Stimulated activated CD4-positive, alpha-beta T cell treated with anti-CD3 and anti-CD28 coated beads, Interleukin-15, amount 100 ng/mL, for 48 hours (primary cell): ENCODE measurements at places on chromosomes 16 and 17.

- no peak for DNase-seq
Observed at GRCh38 chr17:76353004-76353598, 615 bp downstream of the PRPSAP1 start.

DNA sequence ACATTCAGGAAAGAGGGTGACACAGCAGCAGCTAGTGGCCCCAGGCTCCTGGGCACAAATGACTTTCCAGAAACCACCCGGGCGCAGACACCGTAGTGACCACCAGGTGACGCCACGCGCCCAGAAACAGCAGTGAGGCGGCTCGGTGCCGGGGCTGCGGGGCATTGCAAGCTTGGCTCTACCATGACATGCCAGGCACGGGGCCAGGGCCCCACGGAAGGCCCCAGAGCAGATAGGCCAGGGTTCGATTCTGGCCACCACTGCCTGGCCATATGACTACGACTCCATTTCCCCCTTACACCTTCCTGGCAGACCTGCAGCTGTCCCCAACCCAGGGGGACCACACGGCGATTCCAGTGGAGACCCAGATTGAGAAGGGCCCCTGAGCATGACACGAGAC, 6.7 kb downstream of the RHBDF1 start:
- DNase-seq, result peak; percentile 82

DNA sequence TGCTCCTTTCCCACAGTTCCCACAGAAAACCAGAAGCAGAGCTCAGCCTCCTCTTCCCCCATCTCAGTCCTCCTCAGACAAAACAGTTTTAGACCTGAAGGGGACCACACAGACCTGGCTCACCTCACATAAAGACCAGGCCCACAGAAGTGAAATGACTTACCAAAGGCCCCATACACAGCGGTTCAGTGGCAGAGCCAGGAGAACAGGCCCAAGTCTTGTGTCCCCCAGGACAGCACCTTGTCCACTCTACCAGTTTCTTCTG, 5.3 kb downstream of the UBTF start:
- DNase-seq, result no peak

DNA sequence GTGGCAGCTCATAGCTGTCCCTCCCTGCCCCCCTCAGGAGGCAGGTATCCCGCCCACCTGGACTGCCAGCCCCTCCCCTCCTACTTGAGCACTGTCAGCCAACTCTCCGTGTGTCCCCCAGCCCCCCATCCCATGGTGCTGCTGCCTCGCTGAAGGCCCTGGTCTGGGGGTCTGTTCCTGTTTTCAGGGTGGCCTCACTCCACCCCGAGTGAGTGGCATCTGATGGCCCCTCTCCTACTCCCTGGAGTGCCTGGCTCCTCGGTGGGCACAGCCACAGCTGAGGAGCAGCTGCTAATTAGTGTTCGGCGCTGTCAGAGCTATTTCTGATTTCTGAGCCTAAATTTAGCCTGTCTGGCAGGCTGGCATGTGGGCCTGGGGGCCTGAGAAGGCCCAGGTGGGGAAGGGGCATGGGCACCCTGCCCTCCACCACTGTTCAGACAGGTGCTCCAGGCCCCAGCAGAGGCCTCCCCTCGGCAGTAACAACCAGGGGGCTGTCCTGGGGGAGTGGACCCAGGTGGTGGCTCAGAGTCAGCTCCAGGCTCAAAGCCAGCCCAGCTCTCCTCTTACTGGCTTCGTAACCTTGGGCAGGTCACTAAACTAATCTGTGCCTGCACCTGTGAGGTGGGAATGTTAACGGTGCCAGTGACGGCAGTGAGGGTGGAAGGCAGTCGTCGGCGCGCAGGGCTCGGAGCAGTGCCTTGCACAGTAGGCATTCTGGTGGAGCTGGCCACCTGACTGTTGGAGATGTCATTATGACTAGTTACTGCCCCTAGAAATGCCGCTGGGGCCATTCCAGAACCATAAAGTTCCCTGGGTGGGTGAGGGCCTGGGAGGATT, 6.5 kb downstream of the FMNL1 start:
- DNase-seq, result no peak

DNA sequence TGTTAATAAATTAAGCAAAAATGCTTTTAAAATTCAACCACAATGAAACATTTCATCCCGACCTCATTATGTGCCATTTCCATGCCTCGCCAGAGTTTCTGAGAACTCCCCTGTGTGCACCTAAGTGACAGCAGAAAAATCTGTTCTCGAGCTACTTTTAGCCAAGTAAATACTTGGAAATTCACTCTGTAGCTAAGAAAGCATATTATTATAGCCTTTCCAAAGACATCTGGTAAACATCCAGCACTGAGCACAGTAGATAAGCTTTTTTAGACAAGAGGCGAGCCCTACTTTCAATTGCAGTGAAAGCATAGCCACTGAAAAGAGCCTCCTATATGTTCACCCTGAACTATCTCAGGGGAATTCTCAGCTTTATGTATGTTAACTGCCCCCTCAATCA, 242.8 kb upstream of the PSMD7 start:
- no peak for DNase-seq

GRCh38 chr17:42681976-42682721, at the start of gene CNTNAP1:
Gene CNTNAP1 (plus strand): TSS chr17:42682531. CDS start chr17:42682830, 299 bp downstream.
- DNase-seq, result no peak

- no peak for DNase-seq
Observed at GRCh38 chr17:48247603-48248002, 140.0 kb downstream of the SNX11 start.

DNA sequence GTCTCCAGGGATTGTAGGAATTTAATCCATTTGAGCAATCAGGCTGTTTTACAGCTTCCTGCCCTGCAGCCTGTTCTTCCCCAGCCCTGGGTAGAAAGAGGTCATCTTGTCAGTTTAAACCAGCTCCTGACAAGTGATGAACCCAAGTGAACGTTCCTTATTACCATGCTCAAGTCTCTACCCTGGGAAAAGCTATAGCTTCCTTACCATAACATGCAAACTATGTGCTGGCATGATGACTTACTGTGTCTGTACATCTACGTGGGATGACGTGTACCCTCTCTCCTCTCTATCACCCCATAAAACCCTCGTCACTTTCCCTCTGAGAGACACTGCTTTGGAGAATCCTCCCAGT, 452.2 kb downstream of the XYLT1 start:
- DNase-seq, result no peak

DNA sequence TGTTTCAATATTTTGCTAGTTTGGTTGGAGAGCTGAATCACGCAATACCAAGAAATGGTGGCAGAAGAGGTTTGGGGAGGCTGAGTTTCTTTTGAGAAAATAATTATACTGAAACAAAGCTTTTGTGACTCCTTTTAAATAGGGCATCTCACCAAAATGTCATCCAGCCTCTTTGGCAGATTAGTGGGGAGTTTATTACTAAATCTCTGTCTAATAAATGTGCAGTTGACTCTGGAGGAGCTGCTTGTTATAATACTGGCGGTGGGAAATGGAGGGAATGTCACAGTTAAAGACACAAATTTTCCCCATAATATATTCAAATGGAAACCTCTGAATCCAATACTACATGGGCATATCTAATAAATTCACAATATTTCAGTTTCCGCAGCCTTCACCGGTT, 44.7 kb downstream of the SNX11 start:
- DNase-seq, result no peak

DNA sequence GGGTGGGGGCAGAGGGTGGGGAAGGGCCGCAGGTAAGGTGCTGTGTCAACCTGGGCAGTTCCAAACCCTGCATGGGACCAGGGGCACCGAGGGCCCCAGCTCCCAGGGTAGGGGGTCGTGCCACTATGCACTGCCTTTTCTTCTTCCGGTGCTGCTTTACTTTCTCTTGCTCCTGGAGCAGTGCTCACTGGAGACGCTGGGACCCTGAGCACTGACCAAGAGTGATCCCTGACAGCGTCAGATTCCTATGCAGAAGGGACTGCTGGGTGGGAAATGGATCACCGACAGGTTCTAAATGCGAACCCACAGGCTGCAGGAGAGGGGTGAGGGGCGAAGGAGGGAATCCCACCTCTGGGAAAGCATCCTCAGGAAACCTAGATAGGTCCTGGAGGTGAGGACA, 470.1 kb downstream of the SOX9 start:
- DNase-seq, result no peak

DNA sequence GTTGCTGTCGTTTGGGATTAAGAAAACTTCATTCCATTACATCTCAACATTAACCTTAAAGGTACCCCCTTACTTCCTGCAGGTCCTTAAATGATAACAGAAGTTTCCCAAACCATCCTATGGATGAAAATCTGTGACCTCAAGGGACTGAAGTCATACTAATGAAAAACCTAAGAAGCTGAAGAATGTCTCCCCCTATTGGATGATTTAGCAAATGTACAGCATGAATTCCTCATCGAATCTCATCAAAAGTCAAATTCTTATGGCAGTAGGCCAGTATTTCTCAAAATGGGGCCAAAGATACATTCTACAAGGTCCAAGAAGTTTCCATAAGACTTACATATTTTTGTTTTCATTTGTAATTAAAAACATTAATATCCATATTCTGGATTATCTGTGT, 13.5 kb downstream of the SCO1 start:
- no peak for DNase-seq

GRCh38 chr17:42097691-42098631, at the start of gene ZNF385C:
Gene ZNF385C (minus strand): TSS chr17:42098473. CDS start chr17:42063056, 35,417 bp downstream.
- no peak for DNase-seq

- DNase-seq, result no peak
Observed at GRCh38 chr17:31843070-31843745, 15.8 kb downstream of the COPRS start.

DNA sequence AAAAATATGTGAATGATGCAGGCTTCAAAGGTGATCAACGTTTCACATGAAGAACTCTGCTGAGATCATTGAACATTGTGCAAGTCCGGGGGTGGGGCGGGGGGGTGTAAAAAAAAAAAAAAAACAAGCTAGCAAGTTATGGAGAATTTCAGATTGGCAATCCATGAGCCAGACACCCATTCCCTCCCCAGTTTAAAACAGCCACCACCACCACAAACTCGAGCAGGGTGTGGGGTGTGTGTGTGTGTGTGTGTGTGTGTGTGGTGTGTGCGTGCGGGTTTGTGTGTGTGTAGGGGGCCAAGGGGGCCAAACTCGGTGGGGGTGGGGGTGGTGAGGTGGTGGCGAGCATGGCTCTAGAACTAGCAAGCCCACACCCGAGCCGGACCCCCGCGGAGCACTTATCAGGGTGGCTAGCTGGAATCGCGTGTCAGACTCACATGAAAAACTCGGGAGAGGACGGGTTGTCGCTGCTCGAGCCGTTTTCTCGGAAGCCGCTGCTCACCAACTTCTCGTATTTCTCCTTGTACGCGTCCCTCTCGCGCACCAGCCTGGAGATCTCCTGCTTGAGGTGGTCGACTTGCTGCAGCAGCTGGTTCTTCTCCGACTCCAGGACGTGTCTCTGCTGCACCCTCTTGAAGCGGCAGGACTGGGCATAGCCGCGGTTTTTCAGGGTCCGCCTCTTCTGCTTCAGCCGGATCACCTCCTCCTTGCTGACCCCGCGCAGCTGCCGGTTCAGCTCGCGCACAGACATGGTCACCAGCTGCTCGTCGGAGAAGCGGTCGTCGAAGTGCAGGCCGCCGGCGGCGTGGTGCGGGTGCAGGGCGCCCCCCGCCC, 2.0 kb downstream of the MAF start:
- DNase-seq, result no peak

DNA sequence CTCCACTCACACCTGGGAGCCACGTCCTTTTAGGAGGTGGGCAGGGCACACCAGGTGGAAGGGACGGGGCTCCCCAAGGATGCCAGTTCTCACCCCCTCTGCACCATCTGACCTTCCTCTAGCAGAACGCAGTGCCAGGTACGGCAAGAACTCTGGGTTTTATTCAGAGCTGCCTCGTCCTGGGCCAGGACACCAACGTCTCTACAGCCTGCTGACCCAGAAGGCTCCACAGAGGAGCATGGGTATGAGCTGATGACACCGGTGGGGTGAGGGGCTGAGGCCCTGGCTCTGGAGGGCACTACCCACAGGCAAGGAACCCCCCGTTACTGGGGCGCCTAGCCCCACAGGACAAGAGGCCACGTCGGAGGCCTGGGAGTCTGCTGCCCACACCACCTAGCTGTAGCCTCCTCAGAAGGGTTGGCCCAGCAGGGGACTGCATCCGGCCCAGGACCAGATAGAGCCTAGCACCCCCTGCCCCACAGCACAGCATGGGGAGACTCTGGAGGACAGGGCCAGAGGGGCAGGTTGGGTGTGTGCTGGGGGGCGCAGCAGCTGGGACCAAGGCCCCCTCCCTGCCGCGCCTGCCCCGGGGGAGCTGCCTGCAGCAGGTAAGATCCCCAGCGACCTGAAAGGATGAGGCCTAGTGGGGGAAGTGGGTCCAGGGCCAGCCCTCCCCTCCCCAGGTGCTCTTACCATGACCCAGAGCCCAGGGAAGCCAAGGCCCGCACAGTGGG, 13.9 kb downstream of the BCAR1 start:
- no peak for DNase-seq
